NCI-H446 (cell line): ENCODE measurements at places on chromosomes 1 and 21.
A peak's percentile ranks its signal among the peaks of the same experiment; 100 is the strongest.

GRCh38 chr1:189939967-189940366 is 537.7 kb downstream of the BRINP3 start:
- DNase-seq = peak; percentile 82

DNA sequence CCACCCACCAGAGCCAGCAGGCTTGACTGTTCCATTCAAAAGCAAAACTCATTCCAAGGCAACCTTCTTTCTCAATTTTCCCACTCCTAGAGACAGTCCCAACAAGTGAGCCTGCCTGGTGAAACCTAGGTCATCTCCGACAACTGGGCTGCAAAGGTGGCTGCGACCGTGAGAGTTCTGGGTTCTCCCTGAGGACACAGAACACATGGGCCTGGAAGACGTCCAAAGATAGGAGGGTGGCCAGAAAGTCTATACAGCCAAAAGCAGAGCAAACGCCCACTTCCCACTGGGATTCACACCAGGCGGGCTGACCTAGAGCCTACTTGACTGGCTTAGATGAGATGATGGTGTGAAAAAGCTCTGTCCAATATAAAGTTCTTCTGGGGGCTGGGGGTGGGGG is 90.2 kb upstream of the GRIK3 start:
- no peak for DNase-seq

GRCh38 chr1:17190010-17190995 is 14.6 kb upstream of the PADI1 start:
- DNase-seq = no peak

- no peak for DNase-seq
Measured at GRCh38 chr1:225509770-225510169, 81.9 kb upstream of the LBR start.

GRCh38 chr21:45580576-45581321 is 38.5 kb upstream of the SLC19A1 start:
- DNase-seq = no peak

GRCh38 chr1:169487133-169487532 is 1.4 kb upstream of the SLC19A2 start:
- DNase-seq = no peak

GRCh38 chr1:161091093-161091492 is 1.7 kb upstream of the NECTIN4 start:
- DNase-seq = no peak

GRCh38 chr1:208127792-208128529 is 116.2 kb downstream of the PLXNA2 start:
- no peak for DNase-seq

DNA sequence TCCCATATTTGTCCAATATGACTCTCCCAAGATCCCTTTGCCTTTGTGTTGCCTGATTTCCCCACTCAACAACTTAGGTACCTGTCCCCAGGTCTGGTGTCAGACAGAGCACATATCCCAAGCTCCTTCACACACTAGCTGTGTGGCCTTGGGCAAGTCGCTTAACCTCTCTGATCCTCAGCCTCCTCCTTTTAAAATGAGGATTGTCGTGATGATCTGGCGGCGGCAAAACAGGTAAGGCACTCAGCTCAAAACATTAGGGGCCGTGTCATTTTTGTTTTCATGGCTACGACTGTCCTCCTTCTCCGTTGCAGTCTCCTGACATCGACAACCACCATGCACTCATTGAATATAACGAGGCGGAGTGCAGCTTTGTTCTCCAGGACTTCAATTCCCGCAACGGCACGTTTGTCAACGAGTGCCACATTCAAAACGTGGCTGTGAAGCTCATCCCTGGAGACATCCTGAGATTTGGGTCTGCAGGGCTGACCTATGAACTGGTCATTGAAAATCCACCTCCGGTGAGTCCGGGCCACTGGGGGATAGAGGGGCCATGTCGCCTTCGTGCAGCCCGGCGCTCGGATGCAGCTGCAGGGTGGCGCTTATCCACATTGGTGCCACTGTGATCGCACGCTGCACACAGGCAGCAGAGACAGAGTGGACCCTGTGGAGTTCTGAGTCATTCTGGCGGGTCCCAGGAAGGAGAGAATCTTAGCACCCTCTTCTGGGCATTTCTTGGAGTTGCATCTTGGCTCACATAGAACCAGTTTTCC is 25.2 kb downstream of the FHAD1 start:
- DNase-seq = peak; percentile 68

DNA sequence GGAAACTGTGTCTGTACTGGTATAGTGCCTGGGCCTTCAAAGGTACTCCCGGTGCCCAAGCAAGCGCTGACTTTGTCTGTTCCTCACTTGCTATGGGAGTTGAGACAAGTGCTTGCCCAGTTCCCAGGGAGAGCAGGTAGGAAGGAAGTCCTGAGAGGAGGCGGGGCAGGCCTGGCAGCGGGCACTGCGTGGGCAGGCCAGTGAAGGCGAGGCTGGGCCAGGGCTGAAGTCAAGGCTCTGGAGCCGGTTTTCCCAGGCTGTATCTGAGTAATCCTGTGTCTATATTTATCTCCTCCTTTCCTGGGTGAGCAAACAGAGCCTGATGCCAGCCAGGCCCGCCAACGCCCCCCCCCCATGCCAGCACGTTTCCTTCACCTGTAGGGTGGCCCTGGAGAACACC is 15.9 kb upstream of the EDN2 start:
- DNase-seq = no peak

DNA sequence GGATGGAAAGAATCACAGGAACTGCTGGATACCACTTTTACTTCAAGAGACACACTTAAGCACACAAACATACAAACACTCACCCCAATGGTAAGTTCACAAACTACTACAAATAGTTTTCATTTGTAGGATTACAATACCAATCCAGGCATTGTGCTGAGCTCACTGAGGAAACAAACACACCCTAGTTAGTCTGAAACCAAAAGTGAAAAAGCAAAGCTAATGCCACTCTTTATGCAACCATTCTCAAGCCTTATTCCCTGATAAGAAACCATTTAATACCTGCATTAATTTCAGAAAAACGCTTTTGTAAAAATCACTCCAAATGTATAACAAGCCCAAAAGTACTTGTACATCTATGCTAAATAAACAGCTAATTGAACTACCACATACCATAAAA is 38.3 kb downstream of the RNF115 start:
- DNase-seq = no peak

DNA sequence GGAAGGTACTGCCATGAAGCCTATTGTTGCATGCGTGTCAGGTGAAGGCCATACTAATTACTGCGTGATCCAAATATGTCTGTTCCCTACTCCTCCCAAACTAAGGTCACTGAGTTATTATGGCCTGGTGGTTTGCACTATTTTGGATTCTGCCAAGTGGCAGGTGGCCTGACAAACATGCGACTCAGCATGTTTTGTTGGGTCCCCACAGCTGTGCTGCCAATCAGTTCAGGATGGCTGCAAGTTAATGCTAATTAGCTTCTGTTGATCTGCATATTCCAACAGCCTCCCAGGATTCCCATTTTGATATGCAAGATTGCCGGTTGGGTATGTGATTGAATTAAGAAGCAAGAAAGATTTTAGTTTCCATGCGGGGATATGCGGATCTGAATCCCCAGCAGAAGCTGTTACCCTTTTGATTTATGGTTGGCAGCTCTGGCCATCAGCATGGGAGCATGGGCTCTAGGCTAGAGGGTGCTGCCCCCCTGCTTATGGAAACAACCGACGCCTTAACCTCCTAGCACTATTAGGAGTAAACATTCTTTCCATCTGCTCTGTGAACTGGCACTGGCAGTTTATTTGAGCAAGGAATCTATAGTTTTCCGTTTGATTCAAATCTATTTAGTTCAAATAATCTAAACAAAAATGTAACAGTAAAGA is 429.8 kb upstream of the C1orf87 start:
- peak; percentile 73 for DNase-seq

- DNase-seq = no peak
Measured at GRCh38 chr1:201418461-201418860, 3.1 kb downstream of the TNNI1 start.

DNA sequence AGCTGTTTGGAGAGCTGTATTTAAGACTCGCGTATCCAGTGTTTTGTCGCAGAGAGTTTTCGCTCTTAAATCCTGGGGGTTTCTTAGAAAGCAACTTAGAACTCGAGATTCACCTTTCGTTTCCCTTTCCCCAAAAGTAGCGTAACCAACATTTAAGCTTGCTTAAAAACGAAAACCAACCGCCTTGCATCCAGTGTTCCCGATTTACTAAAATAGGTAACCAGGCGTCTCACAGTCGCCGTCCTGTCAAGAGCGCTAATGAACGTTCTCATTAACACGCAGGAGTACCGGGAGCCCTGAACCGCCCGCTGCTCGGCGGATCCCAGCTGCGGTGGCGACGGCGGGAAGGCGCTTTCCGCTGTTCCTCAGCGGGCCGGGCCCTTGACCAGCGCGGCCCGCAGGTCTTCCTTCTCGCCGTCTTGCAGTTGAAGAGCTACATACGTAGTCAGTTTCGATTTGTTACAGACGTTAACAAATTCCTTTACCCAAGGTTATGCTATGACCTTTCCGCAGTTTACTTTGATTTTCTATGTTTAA is 1.9 kb downstream of the OLIG1 start:
- no peak for DNase-seq

DNA sequence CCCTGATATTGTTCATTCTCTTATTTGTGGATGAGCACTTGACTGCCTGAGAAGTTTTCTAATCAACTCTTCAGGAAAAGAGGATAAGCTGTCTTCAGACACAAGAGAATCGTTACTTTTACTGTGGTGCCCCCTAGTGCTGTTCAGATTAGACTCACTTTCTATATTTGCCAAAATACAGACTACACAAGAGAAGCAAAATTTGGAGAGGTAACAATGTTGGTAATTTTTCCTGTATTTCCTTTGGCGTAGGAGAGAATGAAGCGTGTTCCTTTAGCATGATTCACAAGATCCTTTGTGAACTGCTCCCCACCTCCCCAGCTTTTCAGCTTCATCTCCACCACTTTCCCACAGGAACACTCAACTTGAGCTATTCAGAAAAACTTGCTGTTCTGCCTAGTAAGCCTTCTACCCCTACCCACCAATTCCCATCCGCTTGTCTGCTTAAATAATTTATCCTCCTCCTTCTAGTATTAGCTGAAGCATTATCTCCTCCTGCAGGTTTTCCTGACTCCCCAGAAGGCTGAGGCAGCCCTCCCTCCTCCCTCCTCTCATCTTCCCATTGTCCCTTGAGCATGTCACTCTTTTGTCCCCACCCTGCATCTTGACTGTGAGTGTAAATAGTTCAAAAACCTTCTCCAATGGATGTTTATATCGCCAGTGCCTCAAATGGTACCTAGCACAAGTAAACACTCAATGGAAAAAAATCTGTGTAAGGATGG is 4.5 kb downstream of the TNFSF4 start:
- DNase-seq = peak; percentile 12

DNA sequence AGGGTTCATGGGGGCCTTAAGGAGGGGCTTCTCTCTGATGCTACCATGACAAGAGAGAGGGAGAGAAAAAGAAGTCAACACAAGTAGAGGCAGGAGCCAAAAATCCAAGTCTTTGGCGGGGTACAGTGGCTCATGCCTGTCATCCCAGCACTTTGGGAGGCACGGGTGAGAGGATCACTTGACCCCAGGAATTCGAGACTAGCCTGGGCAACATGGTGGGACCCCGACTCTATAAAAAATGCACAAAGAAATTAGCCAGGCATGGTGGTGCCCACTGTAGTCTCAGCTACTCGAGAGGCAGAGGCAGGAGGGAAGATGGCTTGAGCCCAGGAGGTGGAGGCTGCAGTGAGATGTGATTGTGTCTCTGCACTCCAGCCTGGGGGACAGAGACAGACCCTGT is 8.7 kb downstream of the PLA2G5 start:
- DNase-seq = no peak

DNA sequence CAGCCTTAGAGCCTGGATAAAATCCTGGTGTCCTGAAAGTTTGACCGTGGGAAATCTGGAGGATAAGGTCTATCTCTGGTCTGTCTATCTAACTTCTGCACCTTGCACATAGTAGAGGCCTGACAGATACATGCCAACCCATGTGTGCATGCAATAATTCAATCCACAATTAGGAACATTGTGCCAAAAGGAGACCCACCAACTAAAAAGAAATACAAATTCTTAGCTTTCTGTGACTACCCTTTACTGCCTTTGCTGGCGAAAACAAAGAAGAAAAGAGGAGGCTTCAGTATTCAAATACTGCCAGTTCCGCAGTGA is 381 bp upstream of the KLHL20 start:
- no peak for DNase-seq

DNA sequence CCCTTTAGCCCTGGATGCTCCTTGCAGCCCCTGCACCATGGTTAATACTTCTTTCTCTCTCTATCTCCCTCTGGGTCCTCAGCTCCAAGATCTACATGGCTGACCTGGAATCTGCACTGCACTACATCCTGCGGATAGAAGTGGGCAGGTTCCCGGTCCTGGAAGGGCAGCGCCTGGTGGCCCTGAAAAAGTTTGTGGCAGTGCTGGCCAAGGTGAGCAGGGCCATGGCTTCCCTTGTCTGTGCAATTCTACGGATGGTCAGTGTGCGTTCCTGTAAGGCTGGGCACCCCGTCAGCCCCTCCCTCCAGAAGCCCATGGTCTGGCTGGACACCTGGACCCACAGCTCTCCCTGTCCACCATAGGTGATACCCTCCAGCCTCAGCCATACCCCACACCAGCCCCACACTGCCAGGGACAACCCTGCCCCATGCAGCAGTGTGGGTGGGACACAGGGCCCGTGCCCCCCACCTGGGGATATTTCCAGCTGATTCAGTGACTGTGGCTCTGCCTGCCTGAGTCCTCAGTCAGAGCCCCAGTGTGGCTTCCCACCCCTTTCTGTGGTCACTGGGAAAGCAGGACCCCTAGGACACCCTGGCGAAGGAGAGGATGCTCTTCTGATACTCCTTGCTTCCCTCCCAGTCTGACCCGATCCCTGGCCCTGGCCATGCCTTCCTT is 31.4 kb downstream of the QSOX1 start:
- no peak for DNase-seq

GRCh38 chr1:165551469-165551868 is 7.7 kb downstream of the LRRC52 start:
- DNase-seq = no peak

- no peak for DNase-seq
Measured at GRCh38 chr1:92969517-92969916, 8.3 kb upstream of the DIPK1A start.

DNA sequence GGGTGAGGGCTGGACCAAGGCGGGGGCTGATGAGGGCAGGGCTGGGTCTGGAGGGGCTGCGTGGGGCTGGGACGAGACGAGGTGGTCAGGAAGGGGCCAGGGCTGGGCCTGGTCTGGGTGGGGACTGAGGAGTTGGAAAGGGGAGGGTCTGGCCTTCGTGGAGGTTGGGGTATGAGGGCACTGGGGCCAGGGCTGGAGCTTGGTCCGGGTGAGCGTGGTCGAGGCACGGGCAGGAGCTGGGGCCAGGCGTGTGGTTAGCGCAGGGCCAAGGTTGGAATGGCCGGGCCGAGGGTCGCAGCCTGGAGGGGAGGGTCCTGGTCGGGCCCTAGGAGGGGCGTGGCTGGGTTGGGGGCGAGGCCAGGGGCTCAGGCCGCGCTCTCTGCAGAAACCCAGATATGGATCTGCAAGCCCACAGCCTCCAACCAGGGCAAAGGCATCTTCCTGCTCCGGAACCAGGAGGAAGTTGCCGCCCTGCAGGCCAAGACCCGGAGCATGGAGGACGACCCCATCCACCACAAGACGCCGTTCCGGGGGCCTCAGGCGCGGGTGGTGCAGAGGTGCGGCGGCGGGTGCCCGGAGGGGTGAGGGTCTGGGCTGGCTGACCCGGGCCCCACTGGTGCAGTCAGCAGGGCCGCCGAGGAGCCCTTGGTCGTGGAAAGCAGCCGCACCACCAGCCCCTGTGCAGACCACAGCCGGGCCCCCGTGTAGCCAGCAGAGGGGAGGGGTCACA is 9.0 kb downstream of the TTLL10 start:
- DNase-seq = no peak

- DNase-seq = no peak
Measured at GRCh38 chr1:36739703-36740289, 257.1 kb upstream of the CSF3R start.
